COR-L47 (cell line): ENCODE measurements at places on chromosomes 5 and 9.
A peak's percentile ranks its signal among the peaks of the same experiment; 100 is the strongest.

DNA sequence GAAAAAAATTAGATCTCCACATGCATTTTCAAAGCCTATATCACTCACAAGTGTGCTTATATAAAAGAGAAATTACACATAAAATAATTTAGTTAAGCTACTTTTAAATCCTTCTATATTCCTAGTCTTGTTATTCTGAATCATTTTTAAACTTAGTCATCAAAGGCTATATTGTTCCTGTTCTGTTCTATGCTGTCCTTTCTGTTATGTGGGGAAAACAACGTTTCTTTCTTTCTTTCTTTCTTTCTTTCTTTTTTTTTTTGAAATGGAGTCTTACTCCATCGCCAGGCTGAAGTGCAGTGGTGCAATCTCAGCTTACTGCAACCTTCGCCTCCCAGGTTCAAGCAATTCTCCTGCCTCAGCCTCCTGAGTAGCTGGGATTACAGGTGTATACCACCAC, 389.2 kb upstream of the FTMT start:
- DNase-seq = no peak

DNA sequence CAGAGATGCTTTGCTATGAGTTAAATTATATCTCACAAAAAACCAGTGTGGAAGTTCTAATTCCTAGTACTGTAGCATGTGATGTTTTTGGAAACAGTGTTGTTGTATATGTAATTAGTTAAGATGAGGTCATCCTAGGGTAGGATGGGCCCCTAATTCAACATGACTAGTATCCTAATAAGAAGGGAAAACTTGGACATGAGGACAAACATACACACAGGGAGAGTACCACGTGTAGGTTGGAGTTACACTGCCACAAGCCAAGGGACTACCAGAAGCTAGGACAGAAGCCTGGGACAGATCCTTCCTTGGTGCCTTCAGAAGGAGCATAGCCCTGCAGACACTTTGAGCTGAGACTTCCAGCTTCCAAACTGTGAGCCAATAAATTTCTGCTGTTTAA, 234.2 kb downstream of the MCTP1 start:
- no peak for DNase-seq

DNA sequence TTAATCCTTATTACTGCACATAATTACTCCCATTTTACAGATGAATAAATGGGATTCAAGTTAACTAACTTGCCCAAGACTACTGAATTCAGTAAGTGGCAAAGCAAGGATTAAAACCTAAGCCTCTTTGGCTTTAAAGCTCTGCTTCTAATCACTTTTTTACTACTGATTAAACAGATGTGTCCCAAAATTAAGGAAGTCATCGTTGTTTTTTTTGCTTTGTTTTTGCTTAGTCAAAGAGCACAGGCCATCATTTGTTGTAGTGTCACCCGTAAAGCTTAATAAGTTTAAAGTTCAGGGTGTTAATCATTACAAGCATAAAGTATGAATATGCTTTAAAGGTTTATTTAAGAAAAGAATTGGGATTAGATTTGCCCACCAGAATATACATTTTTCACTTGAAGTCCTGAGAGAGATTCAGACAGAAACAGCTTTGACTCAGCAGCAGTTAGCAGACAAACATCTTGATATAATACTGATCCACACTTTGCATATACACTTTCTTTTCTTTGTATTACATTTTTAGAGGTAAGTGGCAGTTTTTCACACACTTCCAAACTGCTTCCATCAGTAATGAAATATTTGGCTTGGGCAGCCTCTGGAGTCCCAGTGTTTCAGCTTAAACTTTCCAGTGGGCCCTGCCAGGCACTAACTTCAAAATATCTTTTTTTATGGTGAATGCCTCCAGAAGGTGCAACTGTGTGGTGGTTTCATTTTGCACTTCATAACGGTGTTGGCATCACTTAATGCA, 52.7 kb downstream of the PIK3R1 start:
- DNase-seq = no peak

DNA sequence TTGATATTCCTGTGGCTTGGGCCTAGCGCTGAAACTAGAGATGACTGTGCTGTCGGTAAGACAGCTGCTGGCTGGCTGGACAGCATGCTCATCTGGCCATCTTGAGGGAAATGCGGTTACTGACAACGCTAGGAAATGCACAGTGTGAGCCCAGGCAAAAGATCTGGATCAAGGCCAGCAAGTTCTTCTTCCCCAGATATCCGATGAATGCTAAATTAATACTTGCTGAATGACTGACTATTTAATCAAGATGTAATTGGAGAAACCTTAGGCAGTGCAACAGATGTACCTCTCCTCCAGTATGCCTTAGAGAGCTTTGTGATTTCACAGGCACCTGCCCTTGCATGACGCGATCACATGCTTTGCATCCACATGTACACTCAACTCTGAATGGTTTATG, 659.1 kb downstream of the EFNA5 start:
- no peak for DNase-seq

DNA sequence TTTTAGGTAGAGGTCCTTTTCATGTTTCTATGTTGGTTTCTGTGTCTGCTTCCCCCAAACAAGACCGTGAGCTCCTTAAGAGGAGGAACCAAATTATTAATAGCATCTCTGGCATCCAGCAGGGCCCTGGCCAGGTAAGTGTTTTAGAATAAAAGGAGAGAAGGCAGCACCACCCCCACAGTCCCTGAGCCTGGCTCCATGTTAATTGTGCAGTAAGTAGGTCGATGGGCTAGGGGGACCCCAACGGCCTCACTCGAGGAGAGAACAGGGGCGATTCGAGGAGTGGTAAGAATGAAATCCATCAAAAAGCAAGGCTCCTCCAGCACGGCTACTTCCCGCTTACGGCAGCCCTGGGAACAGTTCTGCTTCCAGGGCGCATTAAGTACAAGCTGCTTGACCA, 67.0 kb downstream of the GABBR2 start:
- DNase-seq = no peak

GRCh38 chr9:17453751-17454150, 125.1 kb upstream of the SH3GL2 start:
- DNase-seq = no peak

- peak; percentile 91 for DNase-seq
Measured at GRCh38 chr5:132293992-132294727, at the start of gene SLC22A4. Gene SLC22A4, plus strand, starts transcription at chr5:132294394. Its CDS starts 223 bp downstream, at chr5:132294617.

DNA sequence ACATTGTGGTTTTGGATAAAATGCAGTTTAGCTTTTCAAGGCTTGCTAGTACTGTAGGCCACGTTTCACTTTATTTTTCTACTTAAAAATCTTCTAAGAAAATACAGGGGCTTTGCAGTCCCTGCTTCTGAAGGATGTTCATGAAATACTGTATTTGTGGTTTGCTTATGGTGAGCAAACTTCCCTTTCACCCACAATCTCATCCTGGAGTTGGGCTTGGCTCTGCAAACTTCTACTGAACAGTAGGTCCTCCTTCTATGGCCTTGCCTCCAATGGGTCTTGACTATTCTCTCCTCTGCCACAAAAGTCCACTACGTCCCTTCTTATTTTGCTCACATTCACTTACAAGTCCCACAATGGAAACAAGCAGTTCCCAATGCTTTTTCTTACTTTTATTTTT, 502.7 kb upstream of the KLF4 start:
- DNase-seq = no peak

DNA sequence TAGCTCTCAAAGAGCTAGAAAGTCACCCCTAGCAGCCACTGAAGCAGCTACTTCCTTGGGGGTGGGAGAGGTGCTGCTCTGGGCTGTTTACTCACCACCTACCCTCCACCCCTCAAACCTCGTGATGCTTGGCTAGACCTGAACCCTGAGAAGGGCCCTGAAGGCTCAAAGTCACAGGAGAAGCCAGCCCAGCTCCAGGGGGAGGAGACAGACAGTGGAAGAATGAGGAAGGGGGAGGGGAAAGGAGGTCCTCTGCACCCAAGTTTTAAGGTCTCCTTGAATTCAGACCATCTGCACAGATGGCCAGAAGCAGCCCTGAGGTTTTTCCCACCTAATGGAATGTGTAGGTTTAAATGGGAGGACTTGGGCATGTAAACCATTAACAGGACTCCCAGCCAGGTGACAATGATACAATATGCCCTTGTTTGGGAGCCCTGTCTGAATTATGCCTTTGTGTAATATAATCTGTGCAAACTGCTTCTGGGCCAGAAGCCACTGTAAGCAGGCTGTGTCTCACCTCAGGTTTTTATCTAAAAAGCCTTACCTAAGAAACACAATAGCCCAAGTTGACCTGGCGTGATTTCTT, 180.5 kb downstream of the PIK3R1 start:
- DNase-seq = peak; percentile 3

DNA sequence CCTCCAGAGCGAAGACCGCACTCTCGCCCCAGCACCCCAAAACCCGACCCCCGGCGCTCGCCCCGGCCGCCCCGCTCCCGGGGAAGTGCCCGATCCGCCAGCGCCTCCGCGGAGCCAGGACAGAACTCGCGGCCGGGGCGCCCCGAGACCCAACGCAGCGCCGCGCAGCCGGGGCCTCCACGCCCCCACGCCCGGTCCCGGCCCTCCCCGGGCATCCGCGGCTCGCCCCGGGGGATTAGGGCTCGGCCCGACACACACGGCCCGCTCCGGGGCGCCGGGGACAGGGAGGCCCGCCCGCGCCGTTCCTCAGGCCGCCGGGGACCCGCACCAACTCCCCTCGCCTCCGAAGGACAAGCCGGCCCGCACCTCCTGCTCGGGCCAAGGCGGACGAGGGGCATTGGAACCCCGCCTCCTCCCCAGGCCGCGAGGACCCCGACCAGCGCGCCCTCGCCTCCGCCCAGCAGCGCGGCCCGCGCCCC, 544 bp downstream of the FNBP1 start:
- no peak for DNase-seq

GRCh38 chr5:76901522-76901921, 51.3 kb upstream of the CRHBP start:
- no peak for DNase-seq

DNA sequence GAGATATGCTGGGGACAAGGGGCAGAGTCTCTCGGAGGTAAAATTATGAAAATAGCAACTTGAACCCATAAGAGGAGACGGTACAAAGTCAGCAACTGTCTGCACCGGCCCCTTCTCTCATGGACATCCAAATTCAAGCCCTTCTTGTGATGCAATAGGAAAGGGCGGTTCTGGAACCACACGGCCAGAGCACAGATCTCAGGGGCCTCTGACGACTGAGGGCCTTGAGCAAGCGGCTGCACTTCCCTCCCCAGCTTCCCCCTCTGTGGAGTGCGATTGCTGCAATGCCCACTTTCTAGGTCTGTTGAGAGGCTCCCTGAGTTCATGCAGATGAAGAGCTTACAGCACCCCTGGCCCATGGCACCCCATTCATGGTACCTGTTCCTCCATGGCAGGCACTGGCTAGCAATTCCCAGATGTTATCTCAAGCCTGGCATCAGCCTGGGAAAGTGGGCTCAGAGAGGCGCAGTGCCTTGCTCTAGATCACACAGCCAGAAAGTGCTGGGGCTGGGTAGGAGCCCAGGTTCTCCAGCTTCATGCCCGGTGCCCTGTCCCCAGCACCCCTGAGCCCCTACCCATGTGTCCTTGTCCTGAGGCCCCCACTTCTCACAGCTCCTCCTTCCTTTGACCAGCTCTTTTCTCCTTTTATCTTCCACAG, 17.7 kb upstream of the CPLX2 start:
- no peak for DNase-seq

- no peak for DNase-seq
Measured at GRCh38 chr5:129049126-129049799, 45.3 kb upstream of the ISOC1 start.

- DNase-seq = peak; percentile 94
Measured at GRCh38 chr5:125198270-125198974, 452.0 kb upstream of the ZNF608 start.

DNA sequence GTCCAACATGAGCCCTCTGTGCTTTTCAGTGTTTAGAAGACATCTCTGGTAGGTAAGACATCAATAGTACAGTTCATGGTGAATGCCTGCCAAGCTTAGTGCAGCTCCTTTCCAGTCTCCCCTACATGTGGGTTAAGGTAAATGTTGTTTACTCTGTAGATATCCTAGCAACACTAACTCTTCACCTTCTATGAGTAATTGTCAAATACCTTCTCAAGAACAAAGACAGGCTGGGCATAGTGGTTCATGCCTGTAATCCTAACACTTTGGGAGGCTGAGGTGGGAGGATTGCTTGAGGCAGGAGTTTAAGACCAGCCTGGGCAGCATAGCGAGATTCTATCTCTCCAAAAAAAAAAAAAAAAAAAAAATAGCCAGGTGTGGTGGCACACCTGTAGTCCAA, 18.7 kb upstream of the RASGRF2 start:
- no peak for DNase-seq

DNA sequence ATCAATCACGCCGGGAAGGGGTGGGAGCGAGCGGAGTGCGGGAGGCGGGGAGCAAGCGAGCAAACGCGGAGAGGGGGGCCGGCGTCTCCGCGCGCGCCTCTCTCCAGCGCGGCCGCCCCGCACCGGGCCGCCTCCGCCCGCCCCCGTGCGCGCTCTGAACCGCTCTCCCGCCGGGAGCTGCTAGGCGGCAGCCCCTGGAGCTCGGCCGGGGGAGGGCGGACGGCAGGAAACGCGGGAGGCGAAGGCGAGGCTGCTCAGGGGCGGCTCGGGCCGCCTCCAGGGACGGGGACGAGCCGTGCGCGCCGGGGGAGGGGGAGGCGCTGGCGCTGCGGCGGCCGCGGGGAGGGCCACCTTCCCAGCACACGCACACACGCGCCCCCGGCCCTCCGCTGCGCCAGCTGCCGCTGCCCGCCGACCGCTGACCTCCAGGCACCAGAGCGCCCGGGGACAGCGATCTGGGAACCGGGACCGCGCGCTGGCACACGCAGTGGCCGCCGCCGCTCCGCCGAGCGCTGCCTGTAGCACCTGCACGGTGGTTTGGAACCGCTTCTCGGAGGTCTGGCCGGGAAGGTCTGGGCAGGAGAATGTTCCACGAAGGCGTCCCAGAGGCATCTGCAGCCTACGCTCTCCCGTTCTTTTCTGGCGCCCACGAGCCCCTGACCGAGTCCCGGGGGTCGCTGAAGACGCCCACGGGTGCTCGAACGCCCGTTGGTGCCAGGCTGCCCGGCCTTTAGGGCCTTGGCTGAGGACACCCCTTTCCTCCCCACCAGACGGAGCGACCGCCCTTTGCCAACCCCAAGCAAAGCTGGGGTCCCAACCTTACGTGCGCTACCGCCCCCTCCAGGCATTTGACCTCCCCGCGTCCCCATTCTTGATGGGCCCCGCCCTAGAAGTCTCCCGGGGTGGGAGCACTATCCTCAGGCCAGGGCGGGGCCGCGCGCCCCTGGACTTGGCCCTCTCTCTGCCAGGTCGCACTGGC, at the start of gene GABBR2:
Gene GABBR2 (minus strand): TSS at position 3 of the 979 bp plus-strand sequence. CDS start 198 bp downstream, outside the sequence.
- DNase-seq = no peak

DNA sequence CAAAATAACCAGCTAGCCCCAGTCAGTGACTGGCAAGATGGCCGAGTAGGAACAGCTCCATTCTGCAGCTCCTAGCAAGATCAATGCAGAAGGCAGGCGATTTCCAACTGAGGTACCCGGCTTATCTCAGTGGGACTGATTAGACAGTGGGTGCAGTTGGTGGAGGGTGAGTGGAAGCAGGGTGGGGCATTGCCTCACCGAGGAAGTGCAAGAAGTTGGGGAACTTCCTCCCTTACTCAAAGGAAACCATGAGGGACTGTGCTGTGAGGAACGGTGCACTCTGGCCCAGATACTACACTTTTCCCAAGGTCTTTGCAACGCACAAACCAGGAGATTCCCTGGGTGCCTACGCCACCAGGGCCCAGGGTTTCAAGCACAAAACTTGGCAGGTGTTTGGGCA, 9.6 kb upstream of the BTNL8 start:
- DNase-seq = no peak

GRCh38 chr5:40955313-40955712, 46.0 kb downstream of the C7 start:
- DNase-seq = no peak
